A172 (cell line): ENCODE measurements at places on chromosomes 6 and 20. TPM values are rescaled to one million over a fixed set of nuclear protein-coding genes. Genes with fewer than 3 reads are reported as not detected.

VIP gene
- total RNA-seq: 0.93 and 0.96 TPM in 2 replicates

DOK5 gene
- total RNA-seq: not detected in 2 replicates

RBBP8NL gene
- total RNA-seq: not detected in 2 replicates

GNAS gene
- 416 and 436 TPM in 2 replicates for total RNA-seq

TRIM15 gene
- not detected in 2 replicates for total RNA-seq

PRELID3B gene
- total RNA-seq: 152 and 196 TPM in 2 replicates

WFDC6 gene
- not detected in 2 replicates for total RNA-seq

TBXT gene
- not detected in 2 replicates for total RNA-seq

TBCC gene
- total RNA-seq: 44.7 and 50.0 TPM in 2 replicates

MMS22L gene
- total RNA-seq: 28.2 and 58.8 TPM in 2 replicates

NUP153 gene
- total RNA-seq: 35.6 and 40.4 TPM in 2 replicates

HLA-B gene
- 284 and 365 TPM in 2 replicates for total RNA-seq

GCLC gene
- total RNA-seq: 13.1 and 14.7 TPM in 2 replicates

CST5 gene
- total RNA-seq: not detected in 2 replicates

RCAN2 gene
- total RNA-seq: 0.22 TPM in 1 of 2 replicates, not detected in the other

AIF1 gene
- total RNA-seq: not detected in 2 replicates

PPP1R14C gene
- total RNA-seq: 0.03 and 0.60 TPM in 2 replicates

GJA1 gene
- 59.4 and 65.3 TPM in 2 replicates for total RNA-seq

BANF2 gene
- total RNA-seq: not detected in 2 replicates

DUSP15 gene
- total RNA-seq: 2.4 and 2.5 TPM in 2 replicates

GRM1 gene
- 0.10 TPM in 1 of 2 replicates, not detected in the other for total RNA-seq

HAO1 gene
- not detected in 2 replicates for total RNA-seq

OR2H2 gene
- total RNA-seq: not detected in 2 replicates

ZFP57 gene
- not detected in 2 replicates for total RNA-seq

RIPOR2 gene
- total RNA-seq: 0.53 TPM in 1 of 2 replicates, not detected in the other

PHF20 gene
- total RNA-seq: 21.9 and 28.9 TPM in 2 replicates

DEFB118 gene
- not detected in 2 replicates for total RNA-seq
